ENCODE measurements at places on chromosomes 6 and 20. TPM values are rescaled to one million over a fixed set of nuclear protein-coding genes. Genes with fewer than 3 reads are reported as not detected.

GRCh38 chr20:9912858-9913434 is 74.1 kb upstream of the PAK5 start:
- no peaks in the 10 kb centered on the region for H3K36me3 ChIP-seq
- peaks cover 14% of the 10 kb centered on the region for H3K27me3 ChIP-seq
- H3K27ac ChIP-seq: no peak overlapping the region
- DNase-seq: peak; percentile 53
- H3K4me3 ChIP-seq: no peak overlapping the region

GRCh38 chr20:55693641-55694040 is 311.7 kb downstream of the CBLN4 start:
- H3K4me1 ChIP-seq: no peaks in the 10 kb centered on the region
- H3K27me3 ChIP-seq: no peaks in the 10 kb centered on the region
- no peak overlapping the region for H3K4me3 ChIP-seq
- H3K36me3 ChIP-seq: no peaks in the 10 kb centered on the region
- no peak overlapping the region for H3K27ac ChIP-seq
- no peak for DNase-seq

Gene MAPK13
- 2.0 TPM for total RNA-seq

DNA sequence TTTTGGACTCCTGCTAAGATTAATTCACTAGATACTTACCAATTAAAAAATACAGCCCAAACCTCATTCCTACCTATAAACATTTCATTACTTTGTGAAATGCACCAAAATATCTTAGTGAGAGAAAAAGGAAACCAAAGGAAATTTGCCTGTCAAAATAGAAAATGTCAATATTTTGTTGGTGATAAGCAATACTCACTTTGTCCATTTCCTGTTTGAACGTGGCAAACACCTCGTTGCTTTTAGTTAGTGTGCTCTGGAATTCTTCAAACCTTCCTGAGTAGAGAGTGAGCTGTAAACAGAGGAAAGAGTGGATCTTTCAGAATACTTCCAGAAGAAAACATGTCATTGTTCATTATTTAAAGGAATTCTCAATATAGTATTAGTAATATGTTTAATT is 44.2 kb downstream of the TXLNB start:
- DNase-seq: no peak
- H3K4me3 ChIP-seq: no peak overlapping the region
- H3K27me3 ChIP-seq: no peaks in the 10 kb centered on the region

GRCh38 chr6:1291381-1291780 is 20.5 kb upstream of the FOXQ1 start:
- H3K36me3 ChIP-seq: no peaks in the 10 kb centered on the region
- DNase-seq: no peak
- H3K4me3 ChIP-seq: no peak overlapping the region
- H3K27me3 ChIP-seq: peaks cover 54% of the 10 kb centered on the region
- H3K27ac ChIP-seq: no peak overlapping the region
- H3K4me1 ChIP-seq: no peaks in the 10 kb centered on the region

Gene BAK1
- 29.9 TPM for total RNA-seq

GRCh38 chr20:32476684-32477593 is 108.2 kb downstream of the NOL4L start:
- no peaks in the 10 kb centered on the region for H3K36me3 ChIP-seq
- no peak for DNase-seq
- peaks cover 92% of the 10 kb centered on the region for H3K4me1 ChIP-seq
- peak overlapping the region; percentile 87 for H3K4me3 ChIP-seq

GRCh38 chr20:32007787-32008616 is 2.2 kb upstream of the CCM2L start:
- H3K4me1 ChIP-seq: peaks cover 10% of the 10 kb centered on the region
- peaks cover 22% of the 10 kb centered on the region for H3K27me3 ChIP-seq
- no peak overlapping the region for H3K27ac ChIP-seq
- no peak overlapping the region for H3K4me3 ChIP-seq

DNA sequence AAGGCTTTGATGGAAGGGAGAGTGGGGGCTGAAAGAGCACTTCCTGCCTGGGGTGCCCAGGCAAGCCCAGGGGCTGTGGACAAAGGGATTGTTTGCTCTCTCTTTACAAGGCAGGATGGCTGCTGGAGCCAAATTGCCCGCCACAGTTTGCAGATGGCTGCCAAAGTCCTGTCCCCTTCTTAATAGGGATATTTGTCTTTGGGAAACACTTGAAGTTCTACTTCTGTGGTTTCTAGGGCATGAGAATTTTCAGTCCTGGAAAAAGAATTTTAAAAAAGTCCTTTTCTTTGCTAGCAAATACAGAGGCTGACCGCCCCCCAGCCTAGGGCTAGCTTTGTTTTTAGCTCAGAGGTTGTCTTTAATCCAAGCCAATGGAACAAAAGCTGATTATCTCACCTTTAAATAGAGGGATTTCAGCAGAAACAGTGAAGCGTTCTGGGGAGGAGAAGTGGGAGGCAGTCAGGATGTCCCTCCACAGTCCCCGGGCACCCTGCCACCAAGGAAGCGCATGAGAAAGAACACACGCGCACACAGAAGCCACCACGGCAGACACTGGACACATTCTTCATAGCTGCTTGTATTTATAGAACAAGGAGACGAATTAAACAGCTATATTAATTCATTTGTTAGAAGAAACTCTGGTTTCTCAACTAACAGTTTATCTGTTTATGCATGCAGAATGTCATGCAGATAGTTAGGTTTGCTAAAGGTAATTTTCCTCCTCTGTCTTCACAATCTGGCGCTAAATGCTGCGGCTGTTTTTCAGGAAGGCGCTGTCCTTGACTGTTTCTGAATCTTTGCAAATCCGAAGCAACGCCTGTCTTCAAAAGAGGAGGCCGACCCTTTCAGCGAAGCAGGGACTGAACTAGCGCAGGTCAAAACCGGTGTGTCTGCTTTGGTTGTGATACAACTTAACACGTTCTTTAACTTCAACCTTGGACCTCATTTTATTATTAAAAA is 736.9 kb downstream of the QKI start:
- H3K36me3 ChIP-seq: peaks cover 14% of the 10 kb centered on the region
- peak overlapping the region; percentile 78 for H3K4me3 ChIP-seq
- H3K27me3 ChIP-seq: no peaks in the 10 kb centered on the region

DNA sequence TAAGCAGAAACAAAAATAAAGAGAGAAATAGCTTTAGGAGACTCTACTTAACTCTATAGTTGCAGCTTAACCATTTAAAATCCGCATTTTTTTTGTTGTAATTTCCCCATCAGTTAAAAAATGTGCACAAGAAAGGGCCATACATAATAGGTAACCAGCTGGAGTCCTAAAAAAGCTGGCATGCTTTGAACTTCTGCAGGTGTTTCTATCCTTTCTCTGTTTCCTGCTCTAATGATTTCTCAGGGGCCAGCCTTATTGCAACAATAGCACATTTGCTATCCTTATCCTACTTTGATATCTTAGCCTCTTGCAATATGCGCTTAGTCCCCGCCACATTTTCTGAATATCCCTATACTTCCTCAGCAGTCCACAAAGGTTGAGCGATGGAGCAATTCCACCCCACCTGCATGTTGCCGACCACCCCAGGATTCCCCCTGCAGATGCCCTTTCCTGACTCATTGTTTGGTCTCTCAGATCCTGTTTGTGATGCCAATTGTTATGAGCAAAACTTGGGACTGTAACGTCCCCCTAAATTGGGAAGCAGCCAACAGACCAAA is 48.5 kb downstream of the TRIM27 start:
- no peak overlapping the region for H3K27ac ChIP-seq
- peaks cover 1% of the 10 kb centered on the region for H3K4me1 ChIP-seq
- no peaks in the 10 kb centered on the region for H3K36me3 ChIP-seq
- no peak overlapping the region for H3K4me3 ChIP-seq
- DNase-seq: no peak

DNA sequence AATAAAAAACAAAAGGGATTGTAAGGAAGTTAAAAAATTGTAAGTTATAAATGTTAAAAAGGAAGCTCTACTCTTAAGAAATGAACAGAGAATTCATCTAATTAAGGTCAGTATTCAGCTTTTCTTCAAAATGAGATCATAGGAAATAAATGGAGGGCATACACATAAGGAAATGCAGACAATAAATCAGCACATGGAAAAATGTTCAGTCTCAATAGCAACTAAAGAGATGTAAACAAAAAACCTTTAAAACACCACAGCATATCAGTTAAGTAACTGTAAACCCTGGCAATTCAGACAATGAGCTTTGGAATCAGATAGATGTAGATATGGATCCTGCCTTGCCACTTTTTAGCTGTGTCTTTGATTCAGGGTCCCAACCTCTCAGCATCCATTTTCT is 24.0 kb upstream of the CLIC5 start:
- no peaks in the 10 kb centered on the region for H3K36me3 ChIP-seq
- no peak overlapping the region for H3K4me3 ChIP-seq
- no peak for DNase-seq
- no peaks in the 10 kb centered on the region for H3K4me1 ChIP-seq
- H3K27ac ChIP-seq: no peak overlapping the region

Gene SPTLC3
- 0.09 TPM for total RNA-seq

Gene UNC93A
- not detected for total RNA-seq

DNA sequence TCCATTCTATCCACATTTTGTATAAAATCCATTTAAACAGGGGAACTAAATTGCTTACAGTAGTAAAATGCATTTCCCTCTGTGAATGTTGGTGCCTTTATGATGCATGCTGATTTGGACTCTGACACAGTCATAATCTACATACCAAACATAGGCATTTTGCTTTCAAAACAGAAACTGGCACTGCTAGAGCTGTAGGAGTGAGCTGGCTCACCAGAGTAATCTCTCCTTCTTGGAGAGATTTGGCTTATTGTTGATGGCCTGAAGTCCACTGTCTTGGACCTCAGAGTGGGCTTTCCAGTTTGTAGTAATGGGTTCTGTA is 363.2 kb upstream of the FLRT3 start:
- H3K4me1 ChIP-seq: peaks cover 4% of the 10 kb centered on the region
- no peaks in the 10 kb centered on the region for H3K36me3 ChIP-seq
- H3K27ac ChIP-seq: no peak overlapping the region
- no peak overlapping the region for H3K4me3 ChIP-seq

- no peaks in the 10 kb centered on the region for H3K36me3 ChIP-seq
- no peak overlapping the region for H3K27ac ChIP-seq
- H3K4me1 ChIP-seq: no peaks in the 10 kb centered on the region
- H3K4me3 ChIP-seq: no peak overlapping the region
- no peaks in the 10 kb centered on the region for H3K27me3 ChIP-seq
Measured at GRCh38 chr6:2222275-2222842, 23.0 kb downstream of the GMDS start.

Gene GSTA2
- total RNA-seq: not detected

GRCh38 chr6:128033156-128033555 is 132.3 kb upstream of the THEMIS start:
- no peaks in the 10 kb centered on the region for H3K27me3 ChIP-seq
- no peak overlapping the region for H3K4me3 ChIP-seq
- peaks cover 5% of the 10 kb centered on the region for H3K4me1 ChIP-seq
- H3K36me3 ChIP-seq: peaks cover 4% of the 10 kb centered on the region
